HFFc6 (cell line): ENCODE measurements at places on chromosomes 13 and 19.

DNA sequence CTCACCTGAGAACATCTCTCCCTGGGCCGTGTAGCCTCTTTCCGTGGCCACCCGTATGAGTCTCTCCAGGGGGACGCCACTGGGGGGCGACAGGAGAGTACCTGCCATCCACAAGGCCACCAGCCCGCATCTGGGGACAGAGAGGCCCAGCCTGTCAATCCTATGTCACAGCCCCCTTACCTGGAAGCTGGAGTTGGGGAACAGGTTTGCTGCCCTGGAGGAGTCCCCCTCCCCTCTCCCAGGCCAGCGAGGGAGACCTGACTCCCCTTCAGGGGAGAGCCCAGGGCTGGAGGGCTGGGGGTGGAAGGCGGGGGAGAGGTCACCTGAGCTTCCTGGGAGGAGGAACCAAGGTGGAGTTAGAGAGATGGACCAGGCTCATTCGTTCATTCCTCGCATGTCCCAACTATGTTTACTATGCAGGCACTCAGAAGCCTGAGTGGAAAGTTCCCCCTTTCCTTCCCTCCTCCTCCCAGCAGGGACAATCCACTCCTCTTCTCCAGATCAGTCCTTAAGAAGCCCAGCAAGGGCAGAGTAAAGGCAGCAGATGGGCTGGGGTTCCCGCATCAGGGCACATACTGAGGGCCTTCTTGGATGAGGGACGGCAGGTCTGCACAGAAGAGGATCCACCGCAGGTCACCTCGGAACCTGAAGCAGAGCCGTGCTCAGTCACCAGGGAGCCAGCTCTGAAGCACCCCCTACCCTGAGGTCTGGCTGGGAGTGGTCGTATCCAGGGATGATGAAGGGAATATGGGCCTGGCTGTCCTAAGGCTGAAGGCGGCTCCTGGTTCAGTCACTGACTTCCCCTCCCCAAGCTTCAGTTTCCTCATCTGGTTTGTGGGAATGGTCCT is 5.5 kb downstream of the ACTMAP start:
- no peak for DNase-seq

GRCh38 chr13:51923983-51924539 is 62.3 kb downstream of the CCDC70 start:
- DNase-seq = no peak

GRCh38 chr13:91375116-91375729 is 23.2 kb upstream of the GPC5 start:
- no peak for DNase-seq

DNA sequence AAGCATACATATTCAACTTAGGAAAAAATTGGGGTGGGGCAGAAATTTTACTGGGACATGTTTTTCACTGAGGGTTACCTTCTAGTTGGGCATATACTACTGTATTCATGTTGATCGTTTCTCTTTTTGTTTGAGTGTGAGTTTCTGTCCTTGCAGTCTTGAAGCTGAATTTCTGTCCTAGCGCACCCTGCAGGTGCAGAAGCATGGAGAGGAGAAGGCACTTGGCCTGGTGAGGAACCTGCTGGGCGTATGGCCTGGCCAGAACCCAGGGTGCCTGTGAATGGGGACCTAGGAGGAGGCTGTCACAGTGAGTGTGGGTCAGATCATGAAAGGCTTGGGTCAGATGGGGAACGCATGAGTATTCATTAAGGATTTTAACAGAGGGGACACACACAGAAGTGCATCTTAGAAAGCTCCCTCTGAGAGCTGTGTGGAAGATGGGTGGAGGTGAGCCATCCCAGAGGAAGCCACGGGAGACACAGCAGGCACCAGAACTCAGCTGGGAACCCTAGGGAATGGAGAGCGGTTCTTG is 36.8 kb downstream of the SERP2 start:
- no peak for DNase-seq

DNA sequence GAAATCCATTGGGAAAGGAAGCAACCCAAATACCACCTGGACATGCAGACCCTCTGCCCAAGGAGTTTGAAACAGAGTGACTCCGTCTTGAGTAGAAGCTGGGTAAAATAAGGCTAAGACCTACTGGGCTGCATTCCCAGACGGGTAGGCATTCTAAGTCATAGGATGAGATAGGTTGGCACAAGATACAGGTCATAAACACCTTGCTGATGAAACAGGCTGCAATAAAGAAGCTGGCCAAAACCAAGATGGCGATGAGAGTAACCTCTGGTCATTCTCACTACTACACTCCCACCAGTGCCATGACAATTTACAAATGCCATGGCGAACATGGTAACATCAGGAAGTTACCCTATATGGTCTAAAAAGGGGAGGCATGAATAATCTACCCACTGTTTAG is 40.2 kb downstream of the RFXAP start:
- DNase-seq = no peak

DNA sequence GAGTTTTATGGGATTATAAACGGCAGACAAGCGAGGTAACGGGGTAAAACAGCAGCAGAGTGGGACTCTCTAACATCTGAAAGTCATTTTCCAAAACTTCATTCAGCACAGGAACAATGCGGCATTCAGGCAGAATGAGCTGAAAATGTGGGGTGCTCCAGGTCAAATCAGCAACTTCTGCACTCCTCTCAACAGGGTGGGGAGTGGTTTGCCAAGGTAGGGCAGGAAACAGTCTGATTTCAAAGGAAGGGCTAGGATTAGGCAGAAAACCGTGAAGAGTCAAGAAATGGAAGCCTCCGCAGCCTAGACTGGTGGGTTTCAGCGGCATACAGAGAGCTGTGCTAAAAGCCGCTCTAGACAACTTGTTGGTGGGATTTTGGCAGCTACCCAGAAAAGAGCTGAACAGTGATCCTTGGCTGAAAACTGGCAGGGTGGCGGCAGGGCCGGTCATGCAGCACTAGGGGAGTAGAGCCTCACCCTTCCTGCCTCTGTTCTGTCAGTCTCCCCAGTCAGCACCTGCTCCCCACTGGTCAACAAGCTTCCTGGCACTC is 154.2 kb upstream of the KLF12 start:
- no peak for DNase-seq

- DNase-seq = peak; percentile 52
These were observed 538 bp downstream of the LSM4 start for GRCh38 chr19:18322318-18322758.

- DNase-seq = no peak
These were observed 75.2 kb downstream of the ATP11A start for GRCh38 chr13:112764864-112765561.

DNA sequence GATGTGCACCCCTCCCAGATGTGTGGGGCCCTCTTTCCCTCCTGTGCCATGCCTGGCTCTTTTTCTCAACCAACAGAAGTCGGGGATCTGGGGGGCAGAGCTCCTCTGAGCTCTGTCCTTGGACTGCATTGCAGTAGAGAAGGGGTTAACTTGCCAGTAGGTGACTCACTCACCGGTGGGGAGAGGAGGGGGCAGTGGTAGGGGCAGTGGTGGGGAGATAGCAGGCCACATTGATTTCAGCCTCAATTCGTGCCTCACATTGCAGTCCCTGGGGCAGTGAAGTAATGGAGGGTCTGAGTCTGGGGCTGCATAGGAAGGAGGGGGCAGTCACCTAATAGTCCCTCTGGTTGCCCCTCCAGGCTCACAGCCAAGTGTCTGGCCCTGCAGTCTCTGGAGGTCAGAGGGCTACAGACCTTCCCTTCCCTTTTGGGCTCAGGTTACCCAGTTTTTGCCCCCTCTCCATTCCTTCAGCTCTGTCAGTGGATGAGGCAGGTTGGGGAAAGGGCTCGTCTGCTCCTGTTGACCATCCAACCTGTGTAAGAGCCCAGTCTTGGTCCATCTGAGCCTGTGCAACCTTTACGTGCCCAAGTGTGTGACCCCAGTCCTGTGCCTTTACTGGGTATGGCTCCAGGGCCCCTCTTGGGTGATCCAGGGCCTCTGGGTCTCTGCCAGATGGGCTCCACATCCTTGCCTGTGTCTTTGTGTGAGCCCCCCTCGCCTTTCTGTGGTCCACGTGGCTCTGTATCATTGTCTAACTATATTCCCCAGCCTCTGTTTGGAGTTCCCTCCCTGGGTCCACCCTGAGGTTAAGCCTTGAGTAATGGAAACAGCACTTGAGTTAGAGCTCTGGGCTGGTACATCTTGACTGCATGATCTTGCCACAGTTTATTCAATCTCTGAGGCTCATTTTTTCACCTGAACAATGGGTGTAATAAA is 13.0 kb downstream of the CIC start:
- no peak for DNase-seq

GRCh38 chr19:7544626-7545025 is 9.1 kb downstream of the PNPLA6 start:
- DNase-seq = no peak

- no peak for DNase-seq
These were observed 1.6 kb downstream of the SPINT2 start for GRCh38 chr19:38265921-38266429.

GRCh38 chr19:18995804-18996241 is 37.5 kb downstream of the SUGP2 start:
- DNase-seq = peak; percentile 88

GRCh38 chr13:28314879-28315278 is 176.5 kb downstream of the PAN3 start:
- DNase-seq = no peak

DNA sequence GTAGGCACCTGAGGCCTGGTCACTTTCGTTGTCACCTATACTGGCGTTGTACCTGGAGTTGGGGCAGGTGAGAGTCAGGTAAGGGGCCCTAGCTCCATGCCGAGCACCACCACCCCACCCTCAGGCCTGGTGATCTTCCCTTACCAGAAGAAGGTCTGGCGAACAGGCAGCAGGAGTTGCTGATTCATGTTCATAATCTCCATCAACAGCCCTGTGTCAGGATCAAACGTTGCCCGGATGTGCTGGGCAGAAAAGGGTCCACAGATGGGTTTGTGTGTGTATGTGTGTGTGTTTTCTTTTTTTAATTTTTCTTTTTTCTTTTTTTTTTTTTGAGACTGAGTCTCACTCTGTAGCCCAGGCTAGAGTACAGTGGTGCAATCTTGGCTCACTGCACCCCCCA is 14.3 kb downstream of the MAN2B1 start:
- no peak for DNase-seq

GRCh38 chr13:60620611-60621395 is 223.8 kb downstream of the TDRD3 start:
- no peak for DNase-seq

GRCh38 chr13:29361716-29362115 is 233.8 kb downstream of the SLC7A1 start:
- no peak for DNase-seq

DNA sequence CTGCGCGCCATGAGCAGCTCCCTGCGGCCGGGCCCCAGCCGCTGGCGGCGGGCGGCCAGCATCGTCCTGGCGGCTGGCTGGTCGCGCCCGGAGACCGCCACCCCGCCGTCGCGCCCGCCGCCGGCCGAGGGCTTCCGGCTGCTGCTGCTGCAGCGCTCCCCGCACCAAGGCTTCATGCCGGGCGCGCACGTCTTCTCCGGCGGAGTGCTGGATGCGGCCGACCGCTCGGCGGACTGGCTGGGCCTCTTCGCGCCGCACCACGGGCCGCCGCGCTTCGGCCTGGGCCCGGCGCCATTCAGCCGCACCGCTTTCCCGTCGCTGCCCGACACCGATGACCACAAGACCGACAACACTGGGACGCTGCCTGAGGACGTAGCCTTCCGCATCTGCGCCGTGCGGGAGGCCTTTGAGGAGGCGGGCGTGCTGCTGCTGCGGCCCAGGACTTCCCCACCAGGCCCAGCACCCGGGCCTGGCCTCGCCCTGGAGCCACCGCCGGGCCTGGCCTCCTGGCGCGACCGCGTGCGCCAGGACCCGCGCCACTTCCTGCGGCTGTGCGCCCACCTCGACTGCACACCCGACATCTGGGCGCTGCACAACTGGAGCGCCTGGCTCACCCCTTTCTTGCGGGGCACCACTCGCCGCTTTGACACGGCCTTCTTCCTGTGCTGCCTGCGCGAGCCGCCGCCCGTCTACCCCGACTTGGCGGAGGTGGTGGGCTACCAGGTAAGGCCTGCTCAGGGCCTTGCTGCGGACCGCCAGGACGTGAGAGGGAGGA is 518 bp downstream of the NUDT19 start:
- DNase-seq = peak; percentile 61

DNA sequence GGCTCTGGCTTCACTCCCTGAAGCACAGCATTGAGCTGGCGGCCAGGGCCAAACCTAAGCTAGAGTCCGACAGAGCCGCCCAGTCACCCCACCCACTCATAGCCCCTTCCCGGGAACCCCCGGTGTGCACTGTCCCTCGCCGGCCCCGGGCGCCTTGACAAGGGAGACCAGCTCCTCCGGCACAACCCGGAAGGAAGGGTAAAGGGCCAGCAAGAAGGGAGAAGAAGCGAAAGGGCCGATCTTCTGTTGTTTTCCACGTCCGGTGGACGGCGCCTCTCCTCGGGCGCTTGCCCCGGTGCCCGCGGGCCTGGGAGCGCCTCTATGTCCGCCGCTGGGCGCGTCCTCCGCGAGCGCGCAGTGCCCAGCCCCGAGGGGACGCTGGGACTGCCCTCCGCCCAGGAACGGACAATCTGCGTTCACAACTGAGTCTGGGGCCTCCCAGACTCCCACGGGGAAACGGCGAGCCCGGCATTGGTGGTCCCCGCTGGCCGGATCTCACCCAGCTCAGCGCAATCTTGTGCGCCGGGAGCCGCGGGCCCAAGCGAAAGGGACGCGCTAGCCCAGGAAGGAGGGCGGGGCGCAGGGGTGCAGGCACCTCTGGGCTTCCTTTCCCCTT is 172.5 kb upstream of the MIR17HG start:
- no peak for DNase-seq
